Esophagus muscularis mucosa (tissue), 4 donors: ENCODE measurements at places on chromosomes 5 and 9. TPM values are rescaled to one million over a fixed set of nuclear protein-coding genes. Genes with fewer than 3 reads are reported as not detected.
A peak's percentile ranks its signal among the peaks of the same experiment; 100 is the strongest.

The PCDHA13 gene
- 0.66 TPM for total RNA-seq

GRCh38 chr5:158546748-158547147 lies 553.0 kb downstream of the EBF1 start:
- no peaks in the 10 kb centered on the region for H3K27me3 ChIP-seq
- no peaks in the 10 kb centered on the region for H3K4me1 ChIP-seq
- no peaks in the 10 kb centered on the region for H3K36me3 ChIP-seq
- no peak overlapping the region for H3K4me3 ChIP-seq
- no peak for DNase-seq

The GCNT1 gene
- 4.9 TPM for total RNA-seq

- no peaks in the 10 kb centered on the region for H3K4me1 ChIP-seq
- H3K27me3 ChIP-seq, result no peaks in the 10 kb centered on the region
- H3K4me3 ChIP-seq, result no peak overlapping the region
- DNase-seq, result no peak
- no peak overlapping the region for H3K27ac ChIP-seq
Measured at GRCh38 chr5:60668686-60669304, 31.2 kb downstream of the DEPDC1B start.

DNA sequence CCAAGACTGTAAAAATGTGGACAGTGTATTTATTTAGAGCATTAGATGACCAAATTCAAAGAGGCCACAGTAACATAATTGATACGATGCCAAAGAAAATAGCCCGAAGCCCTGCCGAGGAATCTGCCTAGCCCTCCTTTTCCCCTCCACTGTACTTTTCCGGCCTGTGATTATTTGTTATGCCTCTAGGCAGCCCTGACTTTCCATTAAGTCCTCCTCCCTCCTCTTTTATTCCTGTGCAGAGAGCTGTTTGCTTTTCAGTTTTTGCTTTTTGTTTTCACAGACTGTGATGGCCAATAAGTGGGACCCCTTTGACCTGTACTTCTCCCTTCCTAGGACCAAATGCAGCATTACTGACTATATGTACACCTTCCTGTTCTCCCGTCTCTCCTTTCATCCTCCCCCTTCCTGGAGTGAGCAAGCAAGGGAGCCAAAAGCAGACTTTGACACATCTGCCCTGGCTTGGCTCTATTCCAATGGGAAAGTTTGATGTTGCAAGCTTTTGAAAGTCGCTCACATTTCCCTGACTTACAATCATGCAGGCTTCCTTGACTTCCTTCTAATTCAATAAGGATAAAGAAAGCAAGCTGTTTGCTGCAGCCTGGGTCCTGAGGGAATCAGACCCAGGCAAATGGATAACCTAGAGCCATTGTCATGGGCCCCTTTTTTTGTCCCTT lies 76.1 kb downstream of the NREP start:
- H3K27ac ChIP-seq, result peak overlapping the region; percentile 67
- DNase-seq, result peak; percentile 93

The SPATA31A3 gene
- total RNA-seq, result not detected

The STOM gene
- total RNA-seq, result 554 TPM

GRCh38 chr9:37632479-37632878 lies 18.3 kb upstream of the FRMPD1 start:
- H3K27me3 ChIP-seq, result no peaks in the 10 kb centered on the region
- H3K4me1 ChIP-seq, result no peaks in the 10 kb centered on the region
- H3K27ac ChIP-seq, result no peak overlapping the region
- no peak overlapping the region for H3K4me3 ChIP-seq
- no peaks in the 10 kb centered on the region for H3K36me3 ChIP-seq
- no peak for DNase-seq

DNA sequence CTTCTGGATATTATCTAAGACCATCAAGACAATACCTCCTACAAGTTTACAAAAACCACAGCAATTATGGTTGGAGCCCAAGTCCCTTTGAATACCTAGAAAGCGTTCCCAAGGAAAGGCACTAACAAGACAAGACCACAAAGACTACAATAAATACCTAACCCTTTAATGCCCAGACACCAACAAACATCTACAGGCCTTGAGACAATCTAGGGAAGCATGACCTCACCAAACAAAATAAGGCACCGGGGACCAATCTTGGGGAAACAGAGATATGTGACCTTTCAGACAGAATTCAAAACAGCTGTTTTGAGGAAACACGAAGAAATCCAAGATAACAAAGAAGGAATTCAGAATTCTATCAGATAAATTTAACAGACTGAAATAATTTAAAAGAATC lies 37.8 kb downstream of the OXCT1 start:
- no peak overlapping the region for H3K4me3 ChIP-seq
- no peaks in the 10 kb centered on the region for H3K27me3 ChIP-seq
- H3K27ac ChIP-seq, result no peak overlapping the region
- H3K4me1 ChIP-seq, result peaks cover 18% of the 10 kb centered on the region
- no peak for DNase-seq

The PCDHB5 gene
- 4.2 TPM for total RNA-seq

GRCh38 chr9:21616082-21616778 lies 134.1 kb upstream of the IFNE start:
- no peak overlapping the region for H3K4me3 ChIP-seq
- no peak for DNase-seq

The POLK gene
- 35.0 TPM for total RNA-seq

DNA sequence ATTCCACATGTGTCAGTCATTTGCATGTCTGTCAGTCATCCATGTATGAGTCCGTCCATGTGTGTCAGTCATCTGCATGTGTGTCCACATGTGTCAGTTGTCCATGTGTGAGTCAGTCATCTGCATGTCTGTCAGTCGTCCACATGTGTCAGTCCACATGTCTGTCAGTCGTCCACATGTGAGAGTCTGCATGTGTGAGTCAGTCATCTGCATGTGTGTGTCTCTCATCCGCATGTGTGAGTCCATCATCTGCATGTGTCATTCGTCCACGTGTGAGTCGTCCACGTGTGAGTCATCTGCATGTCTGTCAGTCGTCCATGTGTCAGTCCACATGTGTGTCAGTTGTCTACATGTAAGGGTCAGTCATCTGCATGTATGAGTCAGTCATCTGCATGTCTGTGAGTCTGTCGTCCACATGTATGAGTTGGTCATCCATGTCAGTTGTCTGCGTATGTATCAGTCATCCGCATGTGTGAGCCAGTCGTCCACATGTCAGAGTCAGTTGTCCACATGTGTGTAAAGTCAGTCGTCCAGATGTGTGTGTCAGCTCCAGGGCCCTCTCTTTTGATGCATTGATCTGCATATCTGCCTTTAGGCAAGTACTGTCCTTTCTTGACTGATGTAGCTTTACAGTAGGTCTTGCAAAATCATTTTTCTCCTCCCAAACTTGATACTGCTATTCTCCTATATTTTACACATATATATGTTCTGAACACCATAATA lies 72.5 kb upstream of the CACNA1B start:
- no peaks in the 10 kb centered on the region for H3K4me1 ChIP-seq
- no peak overlapping the region for H3K27ac ChIP-seq
- H3K4me3 ChIP-seq, result no peak overlapping the region

DNA sequence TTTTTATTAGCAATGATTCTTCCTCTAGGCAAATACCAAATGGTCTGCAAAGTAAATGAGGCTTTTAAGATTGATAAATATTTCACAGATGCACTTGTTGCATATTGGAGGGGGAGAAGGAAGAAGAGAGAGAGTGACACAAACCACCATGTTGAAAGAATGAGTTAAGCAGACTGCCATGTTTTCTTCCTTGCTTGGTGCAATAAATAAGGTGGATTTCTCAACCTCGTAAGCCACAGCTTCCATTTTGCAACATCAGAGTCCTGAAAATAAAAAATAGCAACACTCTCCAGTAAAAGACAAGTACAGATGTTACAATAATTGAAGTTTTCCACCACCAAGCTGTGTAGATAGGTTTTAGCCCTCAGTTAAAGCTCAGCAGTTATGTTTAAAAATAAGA lies 202.9 kb downstream of the SGCD start:
- H3K27me3 ChIP-seq, result no peaks in the 10 kb centered on the region
- no peak overlapping the region for H3K27ac ChIP-seq
- H3K4me3 ChIP-seq, result no peak overlapping the region
- DNase-seq, result no peak

DNA sequence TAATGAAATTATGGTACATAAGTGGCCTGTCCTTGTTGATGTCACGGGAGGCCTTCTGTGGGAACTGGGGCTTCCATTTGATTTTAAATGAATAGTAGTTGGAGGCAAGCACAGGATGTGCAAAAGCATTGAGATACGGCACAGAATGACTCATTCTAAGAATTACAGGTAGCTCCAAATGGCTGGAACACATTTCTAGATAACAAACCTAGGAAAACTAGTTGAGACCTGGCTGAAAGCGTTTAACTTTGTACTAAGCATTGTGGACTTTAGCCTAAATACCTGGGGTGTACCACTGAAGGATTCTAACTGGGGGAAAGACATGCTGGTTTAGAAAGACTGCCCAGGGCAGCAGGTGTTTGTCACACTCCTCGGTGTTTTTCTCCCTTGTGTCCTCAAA lies 9.4 kb downstream of the SKP2 start:
- H3K27ac ChIP-seq, result no peak overlapping the region
- H3K27me3 ChIP-seq, result no peaks in the 10 kb centered on the region
- H3K4me3 ChIP-seq, result no peak overlapping the region
- H3K36me3 ChIP-seq, result peaks cover 20% of the 10 kb centered on the region

GRCh38 chr5:149280124-149280523 lies 8.5 kb downstream of the AFAP1L1 start:
- H3K27ac ChIP-seq, result no peak overlapping the region
- no peak overlapping the region for H3K4me3 ChIP-seq
- no peak for DNase-seq
- no peaks in the 10 kb centered on the region for H3K27me3 ChIP-seq
- H3K4me1 ChIP-seq, result peaks cover 38% of the 10 kb centered on the region

The DCAF12 gene
- 20.5 TPM for total RNA-seq

DNA sequence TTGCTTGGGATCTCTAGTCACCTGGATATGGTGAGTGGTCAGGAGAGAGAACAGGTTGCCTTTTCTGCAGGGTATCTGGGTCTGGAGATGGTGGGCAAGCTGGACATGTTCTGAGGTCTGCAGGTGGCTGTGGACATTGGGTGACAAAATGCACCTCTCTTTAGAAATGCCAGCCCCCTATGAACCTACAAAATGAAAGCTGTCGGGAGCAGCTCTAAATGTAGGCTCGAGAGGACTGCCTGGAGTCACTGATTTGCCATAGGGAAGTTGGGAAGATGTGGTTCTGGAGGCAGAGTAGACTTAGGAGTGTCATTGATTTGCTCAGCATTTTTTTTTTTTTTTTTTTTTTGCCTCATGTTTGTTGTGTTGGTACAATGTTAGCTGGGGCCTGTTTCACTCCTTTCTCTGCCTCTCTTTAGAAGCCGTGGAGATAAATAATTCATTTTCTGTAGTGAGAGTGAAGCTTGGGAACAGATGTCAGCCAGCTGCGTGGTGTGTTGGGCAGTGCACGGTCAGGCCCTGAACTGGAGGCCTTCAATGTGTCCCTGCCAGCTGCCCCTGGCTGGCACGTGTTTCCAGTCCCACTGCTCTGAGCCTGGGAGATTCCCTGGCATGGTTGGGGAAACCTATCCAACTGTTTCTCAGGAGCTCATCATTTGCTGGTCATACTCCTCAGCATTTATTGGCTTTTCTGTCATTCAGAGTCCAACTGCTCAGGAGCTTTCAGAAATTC lies 5.4 kb downstream of the RGS3 start:
- H3K4me3 ChIP-seq, result no peak overlapping the region
- peak overlapping the region; percentile 62 for H3K27ac ChIP-seq
- H3K27me3 ChIP-seq, result no peaks in the 10 kb centered on the region
- no peaks in the 10 kb centered on the region for H3K36me3 ChIP-seq
- H3K4me1 ChIP-seq, result peaks cover 52% of the 10 kb centered on the region

The SLC45A2 gene
- total RNA-seq, result not detected

GRCh38 chr9:136434580-136435169 lies 5.0 kb downstream of the INPP5E start:
- H3K4me1 ChIP-seq, result peaks cover 31% of the 10 kb centered on the region
- no peaks in the 10 kb centered on the region for H3K27me3 ChIP-seq
- H3K36me3 ChIP-seq, result peaks cover 10% of the 10 kb centered on the region

- peaks cover 25% of the 10 kb centered on the region for H3K4me1 ChIP-seq
- H3K27me3 ChIP-seq, result no peaks in the 10 kb centered on the region
- no peaks in the 10 kb centered on the region for H3K36me3 ChIP-seq
- no peak overlapping the region for H3K4me3 ChIP-seq
- DNase-seq, result peak; percentile 14
- peak overlapping the region; percentile 42 for H3K27ac ChIP-seq
Measured at GRCh38 chr9:110918316-110919049, 119.8 kb downstream of the LPAR1 start.

DNA sequence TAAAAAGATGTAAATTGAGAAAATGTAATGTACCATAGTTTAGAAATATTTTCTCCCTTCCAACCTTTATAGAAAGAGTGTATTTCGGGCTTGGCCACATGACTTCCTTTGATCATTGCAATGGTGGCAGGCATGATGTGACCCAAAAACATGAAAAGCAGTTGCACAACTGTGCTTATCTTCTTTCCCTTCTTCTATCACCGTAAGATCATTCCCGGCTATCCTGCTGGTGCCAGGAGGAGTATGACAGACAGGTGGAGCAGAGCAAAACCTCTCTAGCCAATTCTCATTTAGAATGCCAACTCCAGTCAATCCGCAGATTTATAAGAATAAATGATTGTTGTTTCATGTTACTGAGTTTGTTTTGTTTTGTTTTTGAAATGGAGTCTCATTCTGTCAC lies 10.6 kb upstream of the TESK1 start:
- DNase-seq, result no peak
- no peaks in the 10 kb centered on the region for H3K36me3 ChIP-seq
- no peaks in the 10 kb centered on the region for H3K27me3 ChIP-seq
- no peak overlapping the region for H3K27ac ChIP-seq

DNA sequence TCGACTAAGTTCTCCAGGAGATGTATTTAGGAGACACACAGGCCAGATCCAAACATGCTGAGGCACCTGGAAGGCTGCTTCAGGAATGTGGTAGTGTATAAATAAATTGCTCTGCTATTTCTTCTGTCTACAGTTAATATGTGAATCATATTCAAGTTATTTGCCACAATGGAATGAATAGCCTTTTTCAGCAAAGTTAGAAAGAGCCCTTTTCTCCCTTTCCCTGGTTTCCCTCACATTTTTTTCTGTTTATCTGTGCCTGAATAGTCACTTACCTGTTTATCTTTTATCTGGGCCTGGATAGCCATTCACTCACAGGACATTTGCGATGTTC lies 44.1 kb upstream of the CLINT1 start:
- H3K27me3 ChIP-seq, result no peaks in the 10 kb centered on the region
- H3K4me1 ChIP-seq, result peaks cover 22% of the 10 kb centered on the region
- peak overlapping the region; percentile 79 for H3K27ac ChIP-seq
- no peak for DNase-seq
- no peaks in the 10 kb centered on the region for H3K36me3 ChIP-seq
